NCI-H1930 (cell line): ENCODE measurements at places on chromosomes 5 and 9.

GRCh38 chr5:112951124-112951702 lies 25.4 kb upstream of the DCP2 start:
- no peak for DNase-seq

- DNase-seq = no peak
Observed at GRCh38 chr9:5389109-5389732, 48.5 kb downstream of the PLGRKT start.

- DNase-seq = no peak
Observed at GRCh38 chr5:149228618-149229297, 42.9 kb upstream of the AFAP1L1 start.

DNA sequence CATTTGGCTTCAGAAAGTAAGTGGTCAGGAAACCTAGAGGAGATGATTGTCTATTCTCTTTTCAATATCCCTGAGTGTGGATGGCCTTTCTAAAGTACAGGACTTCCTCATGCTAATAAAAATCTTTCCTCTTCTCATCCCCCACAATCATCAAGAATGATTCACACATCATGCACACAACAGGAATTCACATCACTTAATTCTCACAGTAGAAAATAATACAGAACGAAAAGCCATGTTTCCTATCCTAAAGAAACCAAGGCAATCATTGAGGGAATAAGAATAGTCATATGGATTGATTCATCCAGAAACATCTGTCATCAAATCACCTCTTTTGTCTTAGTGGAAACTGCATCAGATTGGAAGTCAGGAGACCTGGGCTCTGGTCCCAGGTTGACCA lies 203.1 kb upstream of the PIK3R1 start:
- DNase-seq = no peak

GRCh38 chr9:79329861-79330260 lies 241.9 kb upstream of the TLE4 start:
- no peak for DNase-seq

DNA sequence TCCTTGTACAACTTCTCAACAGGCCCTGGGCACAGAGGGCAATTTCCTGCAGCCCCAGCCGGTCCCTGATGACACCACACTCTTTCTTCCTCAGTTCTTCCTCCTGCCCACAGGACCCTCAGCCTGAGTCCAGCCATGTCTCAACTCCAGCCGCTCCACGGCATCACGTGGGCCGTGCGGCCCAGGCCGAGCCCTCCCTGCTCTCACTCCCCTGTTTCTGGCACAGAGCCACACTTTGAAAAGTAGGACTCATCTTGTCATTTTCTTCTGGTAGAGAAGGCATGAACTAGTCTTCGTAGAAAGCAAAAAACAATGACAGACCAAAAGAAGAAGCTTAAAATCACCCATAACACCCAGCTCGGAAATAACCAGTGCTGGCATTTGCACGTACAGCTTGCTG lies 404.7 kb upstream of the IRX1 start:
- no peak for DNase-seq

DNA sequence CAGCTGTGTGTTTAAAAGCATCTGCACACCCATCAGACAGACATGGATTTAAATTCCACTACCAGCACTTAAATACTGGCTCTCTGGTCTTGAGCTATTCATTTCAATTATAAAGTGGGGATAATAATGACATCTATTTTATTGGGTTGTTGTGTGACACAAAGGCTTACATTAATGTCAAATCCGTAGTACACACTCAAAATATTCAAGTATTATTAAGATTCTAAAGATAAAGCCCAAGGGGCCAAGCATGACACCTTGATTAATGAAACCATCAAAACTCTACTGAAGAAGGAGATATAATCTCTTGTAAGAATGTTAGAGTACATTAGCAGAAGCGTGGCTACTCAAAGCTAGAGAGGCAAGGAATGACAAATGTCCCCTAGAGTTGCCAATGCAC lies 743.0 kb downstream of the KCTD16 start:
- no peak for DNase-seq

- no peak for DNase-seq
Observed at GRCh38 chr9:21412107-21412506, 3.2 kb downstream of the IFNA8 start.

GRCh38 chr5:179816401-179816795 lies 4.3 kb upstream of the SQSTM1 start:
- no peak for DNase-seq

GRCh38 chr9:107103621-107104020 lies 179.5 kb upstream of the RAD23B start:
- DNase-seq = no peak

DNA sequence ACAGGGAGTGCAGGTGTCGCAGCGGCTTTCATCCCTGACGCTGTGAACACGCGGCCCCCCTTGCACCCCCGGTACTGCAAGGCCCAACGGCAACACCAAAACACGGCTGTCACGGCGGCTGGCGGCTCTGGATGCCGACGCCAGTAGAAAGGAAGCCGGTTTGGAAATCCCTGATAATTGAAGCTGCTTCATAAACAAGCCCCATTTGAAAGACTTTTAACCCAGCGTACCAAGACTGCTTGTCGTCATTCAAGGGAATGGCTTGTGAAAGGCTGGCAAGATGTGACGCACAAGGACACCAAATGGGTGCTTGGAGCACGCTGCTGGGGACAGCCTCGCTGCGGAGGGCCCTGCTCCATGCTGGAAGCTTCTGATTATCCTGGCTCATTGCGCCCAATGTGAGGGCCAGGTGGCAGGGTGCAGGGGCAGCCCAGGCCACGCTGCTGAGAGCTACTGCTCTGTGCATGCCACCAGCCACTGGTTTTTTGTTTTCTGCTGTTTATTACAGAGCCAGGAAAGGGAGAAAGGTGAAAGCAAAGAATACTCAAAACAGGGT lies 63.1 kb downstream of the GTF3C4 start:
- DNase-seq = no peak

DNA sequence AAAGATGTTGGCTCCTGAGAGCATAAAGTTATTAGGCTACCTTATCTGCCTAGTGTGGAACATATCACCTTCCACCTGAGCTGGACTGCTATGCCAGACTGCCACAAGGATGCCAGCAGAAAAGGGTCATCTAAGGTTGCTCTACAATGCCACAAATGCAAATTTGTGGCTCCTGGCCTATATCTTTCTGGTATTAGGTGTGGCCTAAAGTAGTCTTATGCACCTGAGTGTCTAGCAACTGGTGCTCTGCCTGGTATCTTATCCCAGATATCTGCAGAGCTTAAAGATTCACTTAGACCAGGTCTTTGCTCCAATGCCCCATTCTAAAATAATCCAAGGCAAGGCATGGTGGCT lies 34.7 kb downstream of the DTWD2 start:
- DNase-seq = no peak

DNA sequence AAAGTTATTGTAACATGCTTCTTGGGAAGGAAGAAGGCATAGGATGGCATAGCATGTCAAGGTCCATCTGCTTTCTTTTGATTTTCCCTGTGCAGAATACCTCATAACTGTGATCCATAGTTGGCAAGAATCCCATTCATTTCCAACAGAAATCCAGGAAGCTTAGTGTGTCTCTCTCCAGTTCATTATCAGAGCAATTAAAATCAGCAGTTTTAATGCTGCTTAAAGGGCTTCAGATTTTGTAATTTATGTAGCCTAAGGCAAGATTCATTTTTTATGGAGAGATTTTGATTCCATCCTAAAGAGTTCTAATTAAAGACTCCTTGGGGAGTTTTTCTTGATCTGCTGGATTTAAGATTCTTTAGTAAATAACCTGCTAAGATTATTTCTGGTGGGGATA lies 560.1 kb downstream of the PDE4D start:
- DNase-seq = no peak

- DNase-seq = no peak
Observed at GRCh38 chr5:172334196-172334595, 50.6 kb upstream of the UBTD2 start.

- no peak for DNase-seq
Observed at GRCh38 chr5:99807346-99807745, 727.8 kb upstream of the FAM174A start.

DNA sequence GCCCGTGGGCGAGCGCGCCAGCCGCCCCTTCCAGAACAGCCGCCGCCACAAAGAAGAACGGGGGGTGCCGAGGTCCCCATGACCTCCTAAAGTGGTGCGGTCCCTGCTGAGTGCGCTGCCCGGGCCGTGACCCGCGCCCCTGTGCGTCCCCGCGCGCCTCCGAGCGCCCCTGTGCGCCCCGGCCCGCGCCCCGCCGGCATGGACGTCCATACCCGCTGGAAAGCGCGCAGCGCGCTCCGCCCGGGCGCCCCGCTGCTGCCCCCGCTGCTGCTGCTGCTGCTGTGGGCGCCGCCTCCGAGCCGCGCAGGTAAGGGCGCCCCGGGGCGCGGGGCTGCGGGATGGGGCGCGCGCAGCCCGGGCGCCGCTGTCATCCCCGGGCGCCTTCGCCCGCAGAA lies 384 bp downstream of the COL5A1 start:
- DNase-seq = no peak

GRCh38 chr9:121823451-121824169 lies 172.2 kb downstream of the DAB2IP start:
- DNase-seq = no peak
